ENCODE measurements at places on chromosomes 6 and 20. TPM values are rescaled to one million over a fixed set of nuclear protein-coding genes. Genes with fewer than 3 reads are reported as not detected.

ACTL10 gene
- 2.3 TPM for total RNA-seq

CNR1 gene
- not detected for total RNA-seq

FNDC1 gene
- total RNA-seq: not detected

PRSS35 gene
- total RNA-seq: not detected

KCNK17 gene
- not detected for total RNA-seq

MMS22L gene
- total RNA-seq: 43.3 TPM

SNHG17 gene
- 55.6 TPM for total RNA-seq

RAD21L1 gene
- total RNA-seq: not detected

HLA-DRA gene
- total RNA-seq: 5.6 TPM

NRSN1 gene
- total RNA-seq: not detected

ZSWIM1 gene
- 7.7 TPM for total RNA-seq

HSPA12B gene
- not detected for total RNA-seq

MTO1 gene
- 40.7 TPM for total RNA-seq

TPBG gene
- total RNA-seq: 0.55 TPM

OSER1 gene
- total RNA-seq: 23.4 TPM

NT5E gene
- 3.7 TPM for total RNA-seq

STMND1 gene
- total RNA-seq: not detected

SPEF1 gene
- not detected for total RNA-seq

PPP1R14C gene
- 0.21 TPM for total RNA-seq

ABHD12 gene
- total RNA-seq: 22.3 TPM

TMEM30A gene
- total RNA-seq: 50.1 TPM

SPAG4 gene
- total RNA-seq: 7.5 TPM

RSPH4A gene
- total RNA-seq: not detected

LEMD2 gene
- total RNA-seq: 54.8 TPM
